Activated B cell treated with CpG ODN at 0.5 μM for 24 hours (primary cell): ENCODE measurements at places on chromosomes 5 and 9. TPM values are rescaled to one million over a fixed set of nuclear protein-coding genes. Genes with fewer than 3 reads are reported as not detected.
A peak's percentile ranks its signal among the peaks of the same experiment; 100 is the strongest.

GRCh38 chr9:14006386-14007187 is 307.4 kb downstream of the NFIB start:
- DNase-seq, result no peak

GRCh38 chr9:125255781-125256391 is 5.7 kb upstream of the GAPVD1 start:
- no peak for DNase-seq

GRCh38 chr9:5982317-5982716 is 33.1 kb downstream of the RANBP6 start:
- no peak for DNase-seq

- no peak for DNase-seq
Measured at GRCh38 chr5:60703944-60704343, 4.0 kb upstream of the DEPDC1B start.

GRCh38 chr5:160451281-160451680 is 29.6 kb downstream of the PTTG1 start:
- no peak for DNase-seq

GRCh38 chr9:18366184-18366583 is 107.8 kb upstream of the ADAMTSL1 start:
- DNase-seq, result no peak

- no peak for DNase-seq
Measured at GRCh38 chr9:135051316-135052038, 36.0 kb upstream of the OLFM1 start.

DNA sequence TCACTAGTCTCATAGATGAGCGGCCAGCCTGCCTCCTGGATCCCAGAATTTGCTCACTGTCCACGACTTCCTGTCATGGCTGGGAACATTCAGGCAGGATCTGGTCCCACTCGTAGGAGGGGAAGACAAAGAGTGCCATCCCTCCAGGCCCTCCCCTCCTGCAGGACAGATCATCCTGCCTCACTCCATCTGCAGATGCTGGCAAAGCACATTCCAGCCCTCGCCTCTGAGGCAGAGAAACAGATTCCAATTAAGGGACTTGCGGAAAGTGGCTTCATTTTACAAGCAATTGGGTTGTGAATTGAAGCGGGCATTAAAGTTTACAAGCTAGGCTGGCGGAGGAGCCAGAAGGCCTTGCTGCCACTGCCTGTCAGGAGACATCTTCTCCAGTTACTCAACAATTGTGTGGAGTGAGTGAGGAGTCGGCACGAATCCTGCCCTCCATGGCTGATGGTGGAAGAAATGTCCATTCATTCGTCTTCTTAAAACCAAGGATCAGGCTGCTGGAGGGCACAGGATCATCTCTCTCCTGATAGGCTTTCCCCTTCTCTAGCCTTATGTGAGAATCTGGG is 41.8 kb upstream of the KCNMB1 start:
- no peak for DNase-seq

DNA sequence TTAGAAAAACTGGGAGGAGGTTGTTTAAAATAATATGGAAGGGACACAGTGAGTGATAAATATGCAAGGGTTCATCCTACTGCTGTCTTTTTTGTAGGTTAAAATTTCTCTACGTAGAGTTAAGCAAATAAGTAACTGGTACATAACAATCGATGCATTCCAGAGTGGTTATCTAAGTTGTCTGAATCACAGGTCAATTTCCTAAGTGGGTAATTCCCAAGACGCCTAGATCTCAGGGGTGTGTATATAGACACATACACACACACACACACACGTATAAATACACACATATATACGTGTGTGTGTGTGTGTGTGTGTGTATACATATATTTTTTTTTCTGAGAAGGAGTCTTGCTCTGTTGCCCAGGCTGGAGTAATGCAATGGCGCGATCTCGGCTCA is 22.3 kb downstream of the CAAP1 start:
- DNase-seq, result no peak

DNA sequence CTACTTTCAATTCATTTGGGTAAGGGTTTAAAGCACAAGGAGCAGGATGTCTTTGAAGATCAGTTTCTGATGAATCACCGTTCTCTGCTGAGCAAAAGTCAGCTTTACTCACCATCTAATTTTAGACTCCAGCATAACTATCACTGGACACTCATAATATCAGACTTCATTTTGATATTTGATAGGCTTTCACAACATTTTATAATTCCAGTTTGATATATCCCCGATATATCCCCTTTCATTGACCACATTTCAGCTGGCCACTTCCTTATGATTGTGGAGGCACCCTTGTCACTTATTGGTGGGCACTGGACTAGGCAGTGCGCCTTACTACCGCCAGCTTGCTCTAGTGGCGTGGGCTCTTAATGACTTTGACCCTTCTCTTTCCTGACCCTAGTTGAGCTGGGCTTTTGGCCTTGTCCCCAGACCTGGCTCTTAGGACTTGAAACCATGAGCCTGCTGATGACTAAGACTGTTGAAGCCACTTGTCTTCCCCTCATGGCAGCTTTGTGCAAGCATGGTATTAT is 46.8 kb downstream of the CYSTM1 start:
- no peak for DNase-seq

DNA sequence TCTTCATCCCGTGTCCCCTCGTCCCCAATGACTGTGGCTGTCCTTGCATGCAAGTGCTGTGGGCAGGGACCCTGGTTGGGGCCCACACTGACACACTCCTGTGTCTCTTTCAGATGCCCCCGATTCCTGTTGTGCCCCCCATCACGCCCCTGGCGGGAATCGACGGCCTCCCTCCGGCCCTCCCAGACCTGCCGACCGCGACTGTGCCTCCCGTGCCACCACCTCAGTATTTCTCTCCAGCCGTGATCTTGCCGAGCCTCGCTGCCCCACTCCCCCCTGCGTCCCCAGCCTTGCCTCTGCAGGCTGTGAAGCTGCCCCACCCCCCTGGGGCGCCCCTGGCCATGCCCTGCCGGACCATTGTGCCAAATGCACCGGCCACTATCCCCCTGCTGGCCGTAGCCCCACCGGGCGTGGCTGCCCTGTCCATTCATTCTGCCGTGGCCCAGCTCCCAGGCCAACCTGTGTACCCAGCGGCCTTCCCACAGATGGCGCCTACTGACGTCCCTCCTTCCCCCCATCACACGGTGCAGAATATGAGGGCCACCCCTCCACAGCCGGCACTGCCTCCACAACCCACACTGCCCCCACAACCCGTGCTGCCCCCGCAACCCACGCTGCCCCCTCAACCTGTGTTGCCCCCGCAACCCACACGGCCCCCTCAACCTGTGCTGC is 75.0 kb downstream of the WNK2 start:
- peak; percentile 8 for DNase-seq

GRCh38 chr5:102554082-102554481 is 55.3 kb upstream of the SLCO6A1 start:
- no peak for DNase-seq

GRCh38 chr5:109242518-109242917 is 167.3 kb downstream of the PJA2 start:
- DNase-seq, result no peak

GRCh38 chr5:55286411-55286933 is 21.0 kb downstream of the DHX29 start:
- DNase-seq, result no peak

GRCh38 chr5:76855961-76856360 is 6.1 kb downstream of the S100Z start:
- no peak for DNase-seq

- no peak for DNase-seq
Measured at GRCh38 chr5:68116868-68117411, 98.6 kb upstream of the PIK3R1 start.

DNA sequence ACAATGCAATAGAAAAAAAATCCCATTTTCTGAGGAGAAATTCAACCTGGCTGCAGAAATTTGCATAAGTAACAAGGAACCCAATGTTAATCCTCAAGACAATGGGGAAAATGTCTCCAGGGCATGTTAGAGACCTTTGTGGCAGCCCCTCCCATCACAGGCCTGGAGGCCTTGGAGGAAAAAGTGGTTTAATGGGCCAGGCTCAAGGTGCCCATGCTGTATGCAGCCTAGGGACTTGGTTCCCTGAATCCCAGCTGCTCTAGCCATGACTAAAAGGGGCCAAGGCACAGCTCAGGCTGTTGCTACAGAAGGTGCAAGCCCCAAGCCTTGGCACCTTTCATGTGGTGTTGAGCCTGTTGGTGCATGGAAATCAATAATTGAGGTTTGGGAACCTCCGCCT is 66.5 kb downstream of the ALDH1A1 start:
- no peak for DNase-seq

DNA sequence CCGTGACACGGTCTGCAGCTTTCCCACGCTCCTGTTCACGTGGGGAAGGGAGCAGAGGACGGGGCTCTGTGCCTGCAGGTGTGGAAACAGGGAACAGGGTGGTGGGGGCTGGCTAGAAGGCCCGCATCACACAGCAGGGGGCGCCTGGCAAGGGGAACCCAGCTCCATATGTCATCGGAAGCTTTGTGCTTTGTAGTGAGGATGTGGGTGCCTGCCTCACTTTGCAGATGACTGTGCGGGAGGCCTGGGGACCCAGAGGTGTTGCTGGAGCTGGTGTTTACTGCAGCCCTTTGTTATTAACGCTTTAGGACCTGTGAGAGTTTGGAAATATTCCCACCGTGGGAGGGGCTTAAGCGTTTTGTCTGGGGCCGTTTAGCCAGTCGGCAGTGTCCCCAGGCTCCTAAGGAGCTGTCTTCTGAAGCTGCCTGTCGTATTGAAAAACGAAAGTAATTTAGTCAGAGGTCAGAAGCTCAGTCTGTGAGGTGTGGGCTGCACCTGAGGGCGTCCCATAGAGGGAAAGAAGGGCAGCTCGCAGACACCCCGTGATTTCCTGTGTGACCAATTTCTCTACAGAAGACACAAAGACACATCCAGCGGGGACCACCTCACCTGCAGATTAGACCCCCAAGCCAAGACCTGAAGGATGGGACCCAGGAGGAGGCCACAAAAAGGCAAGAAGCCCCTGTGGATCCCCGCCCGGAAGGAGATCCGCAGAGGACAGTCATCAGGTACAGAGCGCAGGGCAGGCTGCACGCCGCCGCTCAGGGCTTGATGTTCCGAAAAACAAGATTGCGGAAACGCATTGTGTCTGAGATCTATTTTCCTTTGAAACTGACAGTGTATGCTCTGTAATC is 9.1 kb downstream of the MAN1B1 start:
- peak; percentile 49 for DNase-seq

GRCh38 chr5:131302506-131302905 is 38.7 kb downstream of the CDC42SE2 start:
- DNase-seq, result no peak

- no peak for DNase-seq
Measured at GRCh38 chr5:44935262-44935661, 126.5 kb downstream of the MRPS30 start.

GRCh38 chr5:180816608-180817534 is 14.3 kb upstream of the MGAT1 start:
- no peak for DNase-seq

DNA sequence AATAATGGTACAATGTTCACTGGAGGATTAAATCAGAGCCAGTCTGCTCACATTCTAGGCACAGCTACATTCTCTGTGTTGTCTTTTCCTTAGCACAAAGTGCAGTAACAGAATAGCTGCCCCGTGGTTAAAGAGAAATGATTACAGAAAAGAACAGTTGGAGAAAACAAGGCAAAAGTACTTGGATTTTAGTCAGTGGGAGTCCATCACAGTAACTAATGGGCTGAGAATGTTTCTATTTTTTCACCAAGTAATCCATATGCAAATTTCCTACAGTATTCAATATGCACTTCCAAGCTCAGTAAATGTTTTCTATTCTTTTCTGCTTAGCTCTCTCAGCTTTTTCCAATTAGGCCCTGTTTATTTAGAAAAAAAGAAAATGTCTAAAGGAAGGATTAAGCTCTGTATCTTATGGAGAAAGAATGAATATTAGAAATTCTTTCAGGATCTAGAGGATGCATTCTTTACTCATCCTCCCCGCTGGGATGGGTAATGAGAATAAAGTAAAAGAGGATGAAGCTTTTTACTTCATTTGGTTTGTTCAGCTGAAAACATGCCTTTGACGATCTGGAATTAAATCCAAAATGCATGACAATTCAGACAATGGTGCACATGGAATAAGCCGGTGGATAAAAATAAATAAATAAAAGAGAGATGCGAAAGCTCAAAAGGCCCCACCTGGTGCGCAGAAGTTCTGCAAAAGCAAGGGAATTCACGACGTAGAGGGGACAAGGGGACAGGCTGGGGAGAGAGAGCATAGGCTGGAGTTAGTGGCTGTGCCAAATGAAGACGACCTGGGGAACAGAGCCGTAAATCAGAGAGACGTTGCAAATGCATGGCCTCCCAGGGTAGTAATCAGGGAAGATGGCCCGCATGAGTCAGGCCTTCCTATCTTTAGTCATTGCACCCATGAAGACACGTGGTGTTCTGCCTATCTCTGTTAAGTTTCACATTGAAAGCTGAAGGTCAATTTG is 345.2 kb downstream of the GLIS3 start:
- DNase-seq, result no peak

DNA sequence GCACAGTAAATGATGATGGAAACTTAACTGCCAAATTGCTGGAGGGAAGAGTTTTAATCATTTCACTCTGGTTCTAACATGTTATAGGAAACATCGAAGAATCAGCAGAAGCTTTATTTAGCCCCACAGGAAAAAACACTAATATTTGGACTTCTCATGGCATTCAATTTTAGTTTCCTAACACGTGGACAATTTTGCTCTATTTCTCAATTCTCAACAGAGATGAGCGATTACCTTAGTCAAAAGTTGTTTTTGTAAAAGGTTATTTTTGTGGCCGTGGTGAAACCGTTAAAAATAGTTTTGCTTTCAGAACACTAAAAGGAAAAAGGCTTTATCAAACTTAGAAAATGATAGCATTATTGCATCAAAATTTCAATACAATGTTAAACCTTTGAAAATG is 235.2 kb downstream of the PLK2 start:
- DNase-seq, result no peak

- DNase-seq, result no peak
Measured at GRCh38 chr5:136330353-136331038, 34.8 kb downstream of the TRPC7 start.

- DNase-seq, result no peak
Measured at GRCh38 chr5:77172713-77173328, 37.7 kb upstream of the PDE8B start.

- DNase-seq, result no peak
Measured at GRCh38 chr5:77015938-77016569, 14.2 kb upstream of the AGGF1 start.

GRCh38 chr5:126269511-126269910 is 153.7 kb upstream of the GRAMD2B start:
- DNase-seq, result no peak

- DNase-seq, result no peak
Measured at GRCh38 chr5:127830157-127830556, 127.0 kb downstream of the CCDC192 start.

GPR21 gene
- total RNA-seq, result 0.95 and 1.6 TPM in 2 replicates

PCDHB16 gene
- total RNA-seq, result not detected in 2 replicates

RELL2 gene
- 16.8 and 18.9 TPM in 2 replicates for total RNA-seq

CDH12 gene
- total RNA-seq, result not detected in 2 replicates

PDE6A gene
- total RNA-seq, result not detected in 2 replicates

PPP2R2B gene
- not detected in 2 replicates for total RNA-seq

IL33 gene
- not detected in 2 replicates for total RNA-seq

SERF1B gene
- 19.4 and 26.4 TPM in 2 replicates for total RNA-seq

TRAPPC13 gene
- 19.3 and 29.0 TPM in 2 replicates for total RNA-seq

PAEP gene
- not detected in 2 replicates for total RNA-seq

TPM2 gene
- total RNA-seq, result 1.9 and 2.0 TPM in 2 replicates

DNAI1 gene
- not detected in 2 replicates for total RNA-seq

ANKRD31 gene
- 0.13 and 0.15 TPM in 2 replicates for total RNA-seq
